ENCODE measurements at places on chromosomes 11 and 22.

DNA sequence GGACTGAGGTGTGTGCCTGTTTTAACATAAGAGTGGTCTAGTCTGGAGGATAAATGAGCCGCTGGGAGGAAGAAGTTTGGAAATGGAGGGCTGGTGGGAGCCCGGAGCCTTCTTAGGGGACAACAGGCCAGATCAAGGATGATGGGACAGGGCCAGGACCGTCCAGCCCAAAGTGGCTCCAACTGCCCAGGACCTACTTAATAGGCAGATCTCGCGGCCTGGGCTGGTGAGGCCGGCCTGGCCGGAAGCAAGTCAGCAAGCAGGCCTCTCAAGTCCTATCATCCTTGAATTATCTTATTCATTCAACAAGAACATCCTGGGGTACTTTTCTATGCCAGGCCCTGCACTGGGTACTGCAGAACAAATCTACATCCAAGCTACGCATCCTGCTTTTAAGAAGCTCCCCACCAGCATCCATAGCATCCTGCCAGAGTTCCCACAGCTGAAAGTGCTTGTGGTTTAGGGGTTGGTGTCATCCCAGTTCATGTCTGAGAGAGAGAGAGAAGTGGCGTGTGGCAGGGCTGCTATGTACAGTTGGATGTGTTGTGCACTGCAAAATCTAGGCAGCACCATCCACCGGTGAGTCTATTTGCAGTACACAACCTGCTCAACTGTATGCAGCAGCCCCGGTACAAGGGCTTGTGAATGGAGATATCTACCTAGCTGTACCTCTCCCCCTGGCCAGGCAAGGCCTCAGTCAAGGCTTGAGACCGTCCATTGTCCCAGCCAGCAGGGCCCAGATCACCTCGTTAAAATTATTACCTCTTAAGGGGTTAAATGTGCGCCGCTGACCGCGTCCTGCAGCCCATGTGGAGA, 82.1 kb downstream of the FBLN1 start:
- peak; percentile 12 for DNase-seq

GRCh38 chr22:27512283-27512761, 289.2 kb downstream of the MN1 start:
- DNase-seq: peak; percentile 94

GRCh38 chr11:74702383-74703007, 28.7 kb downstream of the CHRDL2 start:
- peak; percentile 77 for DNase-seq

DNA sequence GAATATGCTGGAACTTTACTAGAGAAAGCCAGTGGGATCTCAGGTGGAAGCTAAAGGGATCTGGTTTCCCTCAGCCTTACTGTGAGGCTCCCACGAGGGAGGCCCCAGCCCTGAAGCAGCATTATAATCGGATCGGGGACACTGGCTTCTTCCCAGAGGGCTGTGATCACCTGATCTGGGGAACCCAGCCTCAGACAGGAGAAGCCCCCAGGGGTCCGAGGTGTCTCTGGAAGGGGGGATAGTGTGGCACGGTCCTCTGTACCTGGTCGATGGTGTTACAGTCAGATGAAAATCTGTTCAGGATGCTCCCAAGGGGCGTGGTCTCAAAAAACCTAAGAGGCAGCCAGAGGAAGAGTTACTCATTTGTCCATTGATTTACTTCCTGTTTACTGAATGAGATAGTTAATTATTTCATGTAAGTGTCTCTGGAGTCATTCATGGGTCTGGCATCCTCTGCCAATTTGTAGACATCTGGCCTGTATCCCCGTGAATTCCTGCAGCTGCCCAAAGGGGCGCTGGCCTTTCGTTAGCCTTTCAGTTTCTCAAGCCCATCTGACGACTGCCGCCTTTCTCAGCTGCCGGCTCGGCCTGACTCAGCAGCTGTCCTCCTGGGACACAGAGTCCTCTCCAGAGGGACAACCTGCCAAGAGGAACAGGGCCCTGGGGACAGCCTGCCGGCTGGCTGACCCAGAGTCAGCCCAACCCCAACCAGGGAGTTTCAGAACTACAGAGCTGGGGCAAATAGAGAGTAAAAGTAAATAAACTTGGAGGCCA, 17.0 kb upstream of the KCNJ11 start:
- peak; percentile 67 for DNase-seq

- DNase-seq: peak; percentile 50
Observed at GRCh38 chr11:102580185-102580951, 44.8 kb downstream of the MMP20 start.

DNA sequence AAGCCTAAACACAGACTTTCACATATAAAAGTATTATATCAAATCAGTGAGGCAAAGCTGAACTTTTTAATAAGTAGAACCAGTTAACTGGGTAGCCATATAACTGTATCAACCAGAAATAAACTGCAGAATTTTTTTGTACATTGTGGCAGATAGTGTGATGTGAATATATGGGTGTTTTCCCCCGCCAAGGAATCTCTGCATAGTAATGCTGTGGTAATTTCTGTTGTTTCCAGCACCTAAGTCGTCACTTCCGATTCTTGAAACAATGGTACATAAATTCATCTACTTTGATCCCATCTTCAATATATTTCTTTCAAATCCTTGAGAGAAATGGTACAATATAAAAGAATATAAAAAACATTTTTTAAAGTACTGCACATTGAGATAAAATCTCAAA, 39.6 kb downstream of the NARS2 start:
- no peak for DNase-seq

DNA sequence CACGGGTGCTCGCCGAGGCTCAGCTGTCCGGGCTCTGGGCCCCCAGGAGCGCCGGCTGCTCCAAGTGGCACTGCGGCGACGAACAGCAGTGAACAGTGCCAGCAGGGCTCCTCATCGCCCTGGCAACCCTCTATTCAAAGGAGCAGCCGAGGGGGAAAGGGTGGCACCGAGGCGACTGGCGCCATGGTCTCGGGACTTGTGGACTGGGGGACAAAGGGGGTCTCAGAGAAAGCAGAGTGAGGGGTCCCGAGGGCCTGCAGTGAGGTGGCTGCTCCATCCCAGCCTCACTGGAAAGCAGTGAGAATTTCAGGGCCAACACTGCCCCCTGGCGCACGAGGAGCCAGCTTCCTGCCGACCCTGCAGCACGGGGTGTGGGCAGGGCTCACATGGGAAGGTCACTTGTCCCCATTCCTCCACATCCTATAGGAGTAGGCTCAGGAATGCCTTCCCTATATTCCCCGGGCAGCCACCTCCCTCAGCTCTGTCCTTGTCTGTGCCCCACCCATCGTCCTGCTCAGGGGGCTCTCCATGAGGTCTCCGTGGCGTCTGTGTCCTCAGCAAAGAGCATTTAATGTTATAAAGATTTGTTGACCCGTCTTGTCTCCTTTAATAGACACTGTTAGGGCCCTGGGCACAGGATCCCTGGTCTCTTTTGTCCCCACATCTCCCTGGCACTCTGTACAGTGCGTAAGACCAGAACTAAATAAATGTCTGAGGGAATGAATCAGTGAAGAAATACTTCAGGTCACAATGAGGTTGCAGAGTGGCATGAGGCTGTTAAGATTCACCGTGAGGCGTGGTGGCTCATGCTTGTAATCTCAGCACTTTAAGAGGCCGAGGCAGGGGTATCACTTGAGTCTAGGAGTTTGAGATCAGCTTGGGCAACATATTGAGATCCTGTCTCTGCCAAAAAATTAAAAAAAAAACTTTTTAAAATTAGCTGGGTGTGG, 26.4 kb downstream of the LRFN4 start:
- peak; percentile 81 for DNase-seq

- DNase-seq: no peak
Observed at GRCh38 chr22:44229809-44230208, 49.1 kb downstream of the PARVG start.

DNA sequence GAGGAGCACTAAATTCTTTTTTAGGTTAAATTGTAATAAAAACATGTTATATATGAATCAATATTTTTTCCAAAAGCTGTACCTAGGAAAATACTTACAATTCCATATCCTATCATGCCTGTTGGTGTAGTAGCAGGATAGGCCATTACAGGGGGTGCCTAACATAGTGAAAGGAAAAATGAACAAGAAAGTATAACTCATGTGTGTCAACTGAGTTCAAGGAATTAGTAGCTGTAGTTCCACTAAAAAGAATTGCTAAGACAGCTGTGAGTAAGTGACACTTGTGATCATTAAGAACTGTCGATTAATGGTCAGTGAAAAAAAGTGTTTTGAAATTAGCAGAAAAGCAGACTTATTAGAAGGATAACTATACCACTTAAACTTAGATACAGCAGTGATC, 92.4 kb downstream of the PICALM start:
- DNase-seq: no peak

GRCh38 chr11:57499983-57500461, 15.5 kb downstream of the SLC43A1 start:
- DNase-seq: no peak

DNA sequence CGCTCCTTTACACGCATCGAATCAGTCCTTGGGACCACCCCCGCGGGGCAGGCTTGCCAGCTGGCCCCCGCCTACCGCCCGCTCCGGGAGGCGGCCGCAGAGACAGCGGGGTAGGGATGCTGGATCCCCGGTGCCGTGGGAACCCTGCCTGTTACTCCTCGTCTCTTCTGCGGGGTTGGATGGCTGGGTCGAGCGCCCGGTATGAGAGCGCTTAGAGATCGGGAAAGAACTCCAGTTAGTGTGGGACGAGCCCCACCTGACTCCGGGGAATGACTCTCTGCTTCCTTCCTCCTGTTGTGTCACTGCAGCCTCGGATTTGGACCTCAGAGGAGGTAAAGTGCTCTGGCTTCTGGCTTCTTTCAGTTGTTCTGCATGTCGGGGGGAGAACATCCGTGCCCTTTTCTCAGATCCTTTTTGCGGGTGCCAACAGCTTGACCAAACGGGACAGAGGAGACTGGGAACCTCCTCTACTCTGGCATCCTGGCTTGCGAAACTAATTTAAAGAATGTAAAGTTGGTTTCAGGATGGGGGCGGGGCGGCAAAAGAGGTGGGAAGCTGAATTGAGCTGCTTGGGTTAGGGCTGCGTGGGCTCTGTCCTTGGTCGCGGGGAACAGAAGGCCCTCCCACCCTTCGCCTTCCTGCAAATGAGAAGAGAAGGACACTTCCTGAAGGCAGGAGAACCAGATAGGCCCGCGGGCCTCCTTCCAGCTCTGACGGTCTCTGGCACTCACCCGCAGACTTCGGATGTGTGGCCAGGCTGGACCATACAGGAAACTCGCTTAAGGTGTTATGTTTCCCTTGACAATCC, 938 bp downstream of the LAYN start:
- peak; percentile 92 for DNase-seq

DNA sequence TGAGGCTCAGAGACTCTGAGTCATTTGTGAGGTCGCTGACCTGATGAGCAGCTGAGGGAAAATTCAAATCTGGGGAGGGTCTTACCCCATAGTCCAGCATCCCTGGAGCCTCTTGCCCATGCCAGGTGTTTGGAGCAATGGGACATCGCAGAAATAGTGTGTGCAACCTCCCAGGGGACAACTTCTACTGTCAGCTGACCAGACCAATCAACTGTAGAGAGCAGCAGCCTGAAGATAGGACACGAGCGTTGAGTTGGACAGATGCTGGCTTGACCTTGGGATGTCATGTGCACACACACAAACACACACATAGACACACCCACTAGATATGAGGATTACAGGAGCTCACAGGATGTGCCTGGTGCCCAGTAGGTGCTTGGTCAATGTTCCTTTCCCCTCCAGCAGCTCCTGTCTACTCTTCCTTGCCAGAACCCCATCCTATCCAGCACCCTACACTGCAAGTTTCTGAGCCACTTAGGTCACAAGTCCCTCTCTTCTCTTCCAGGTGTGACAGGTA, 59.1 kb upstream of the MPEG1 start:
- DNase-seq: no peak

DNA sequence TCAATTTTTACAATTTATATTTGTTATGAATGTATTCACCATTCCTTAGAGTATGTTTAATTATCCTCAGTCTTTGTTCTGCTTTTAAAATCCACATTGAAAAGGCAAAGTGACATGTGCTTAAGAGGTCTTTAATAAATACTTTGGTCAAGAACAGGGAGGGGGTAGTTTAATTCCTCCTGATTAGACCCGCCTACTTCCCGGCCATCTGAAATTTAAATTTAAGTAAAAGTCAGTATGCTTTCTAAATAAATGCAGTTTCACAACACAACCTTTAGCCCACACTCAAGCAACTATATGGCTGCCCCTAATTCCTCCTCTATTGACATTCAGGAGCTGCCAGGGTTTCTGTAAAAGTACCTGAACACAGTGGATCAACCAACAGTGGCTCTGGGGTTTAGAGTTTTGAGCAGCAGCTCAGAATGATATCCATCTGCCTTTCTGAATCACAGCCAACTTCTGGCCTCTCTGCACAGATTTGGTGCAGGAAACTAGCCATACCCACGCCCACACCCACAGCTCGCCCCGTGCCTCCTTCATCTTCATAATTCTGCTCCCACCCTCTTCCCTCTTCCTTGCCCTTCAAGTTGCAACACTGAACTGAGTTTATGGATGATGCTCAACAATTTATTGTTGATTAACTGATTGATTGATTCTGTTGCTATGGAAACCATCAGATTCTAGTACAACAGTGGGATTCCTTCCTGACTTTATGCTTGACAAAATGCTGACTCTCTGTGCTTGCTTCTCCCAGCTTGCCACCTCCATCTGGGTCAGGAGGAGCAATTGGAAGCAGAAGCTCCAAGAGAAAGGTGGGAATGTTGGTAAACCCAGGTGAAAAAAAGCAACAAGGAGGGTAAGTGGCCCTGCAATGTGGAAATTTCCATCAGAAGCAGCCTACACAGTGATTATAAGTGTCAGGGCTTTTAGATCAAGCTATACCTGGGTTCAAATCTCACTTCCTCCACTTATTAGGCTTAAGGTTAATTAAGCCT, 70.8 kb downstream of the PANX1 start:
- no peak for DNase-seq

GRCh38 chr11:93519179-93519578, 24.0 kb downstream of the SMCO4 start:
- DNase-seq: no peak

GRCh38 chr22:19742160-19743066, 18.2 kb upstream of the TBX1 start:
- no peak for DNase-seq

GRCh38 chr11:34339149-34340064, 18.4 kb downstream of the ABTB2 start:
- DNase-seq: no peak

- DNase-seq: no peak
Observed at GRCh38 chr11:131043251-131043650, 127.0 kb upstream of the SNX19 start.

- DNase-seq: no peak
Observed at GRCh38 chr11:74504100-74504691, 10.7 kb upstream of the LIPT2 start.

GRCh38 chr22:46660604-46661201, 40.5 kb downstream of the GRAMD4 start:
- no peak for DNase-seq

- no peak for DNase-seq
Observed at GRCh38 chr11:67652965-67653845, 2.7 kb upstream of the ACY3 start.

DNA sequence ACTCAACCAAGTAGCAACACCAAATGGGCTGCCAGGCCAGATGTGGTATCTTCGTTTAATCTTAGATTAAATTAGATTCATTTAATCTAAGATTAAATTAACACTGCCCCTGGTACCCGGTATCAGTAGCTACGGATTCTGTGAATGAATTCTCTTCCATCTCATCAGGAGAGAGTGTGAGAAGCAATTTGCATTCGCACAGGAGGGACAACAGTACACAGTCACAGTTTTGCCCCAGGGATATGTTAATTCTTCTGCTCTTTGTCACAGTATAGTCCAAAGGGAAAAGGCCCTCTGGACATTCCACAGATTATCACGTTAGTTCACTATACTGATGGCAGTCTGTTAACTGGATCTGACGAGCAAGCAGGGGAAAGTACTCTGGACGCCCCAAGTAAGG, 22.9 kb downstream of the ASCL2 start:
- DNase-seq: no peak

GRCh38 chr11:46889689-46890475, 28.5 kb downstream of the LRP4 start:
- DNase-seq: peak; percentile 80

GRCh38 chr11:133271206-133271605, 261.1 kb downstream of the OPCML start:
- no peak for DNase-seq

Measured in ELR (cell line).